ENCODE measurements at places on chromosomes 2 and 18.
A peak's percentile ranks its signal among the peaks of the same experiment; 100 is the strongest.

GRCh38 chr2:96625571-96626552 lies 12.2 kb downstream of the KANSL3 start:
- no peak overlapping the region for H3K27ac ChIP-seq
- no peak for DNase-seq
- H3K4me1 ChIP-seq = peaks cover 6% of the 10 kb centered on the region
- H3K4me3 ChIP-seq = no peak overlapping the region

GRCh38 chr18:6401687-6402086 lies 13.0 kb downstream of the L3MBTL4 start:
- H3K36me3 ChIP-seq = no peaks in the 10 kb centered on the region
- H3K27me3 ChIP-seq = no peaks in the 10 kb centered on the region
- H3K4me3 ChIP-seq = no peak overlapping the region
- no peak for DNase-seq
- H3K27ac ChIP-seq = no peak overlapping the region

DNA sequence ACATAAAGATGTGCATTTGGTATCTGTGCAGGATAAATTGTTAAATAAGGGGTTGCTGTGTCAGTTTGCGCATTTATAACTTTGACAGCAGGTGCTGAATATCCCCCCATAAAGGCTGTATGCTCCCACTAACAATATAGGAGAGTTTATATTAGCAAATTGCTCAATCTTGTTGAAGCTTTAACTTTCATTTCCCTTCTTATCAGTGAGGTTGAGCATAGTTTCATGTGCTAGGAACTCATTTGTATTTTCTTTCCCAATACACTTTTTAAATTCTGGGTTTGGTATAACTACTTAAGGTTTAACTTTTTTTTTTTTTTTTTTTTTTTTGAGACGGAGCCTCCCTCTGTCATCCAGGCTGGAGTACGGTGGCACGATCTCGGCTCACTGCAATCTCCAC lies 89.0 kb downstream of the FAM117B start:
- no peak overlapping the region for H3K27ac ChIP-seq
- no peaks in the 10 kb centered on the region for H3K27me3 ChIP-seq
- H3K4me3 ChIP-seq = no peak overlapping the region
- no peak for DNase-seq

DNA sequence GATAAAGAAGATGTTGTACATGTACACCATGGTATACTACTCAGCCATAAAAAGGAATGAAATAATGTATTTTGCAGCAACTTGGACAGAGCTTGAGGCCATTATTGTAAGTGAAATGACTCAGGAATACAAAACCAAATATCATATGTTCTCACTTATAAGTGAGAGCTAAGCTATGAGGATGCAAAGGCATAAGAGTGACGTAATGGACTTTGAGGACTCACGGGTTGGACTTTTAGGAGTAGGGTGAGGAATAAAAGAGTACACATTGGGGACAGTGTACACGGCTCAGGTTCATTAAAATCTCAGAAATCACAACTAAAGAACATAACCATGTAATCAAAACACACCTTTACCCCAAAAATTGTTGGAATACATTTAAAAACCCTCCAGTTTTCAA lies 206.4 kb downstream of the RIT2 start:
- H3K4me1 ChIP-seq = no peaks in the 10 kb centered on the region
- H3K27me3 ChIP-seq = no peaks in the 10 kb centered on the region

GRCh38 chr18:23722646-23723045 lies 33.4 kb downstream of the LAMA3 start:
- no peak overlapping the region for H3K4me3 ChIP-seq
- H3K36me3 ChIP-seq = no peaks in the 10 kb centered on the region
- H3K27ac ChIP-seq = no peak overlapping the region
- no peaks in the 10 kb centered on the region for H3K4me1 ChIP-seq
- peaks cover 44% of the 10 kb centered on the region for H3K27me3 ChIP-seq
- no peak for DNase-seq

GRCh38 chr2:130824492-130825061 lies 12.1 kb upstream of the ARHGEF4 start:
- H3K27ac ChIP-seq = peak overlapping the region; percentile 88
- peaks cover 76% of the 10 kb centered on the region for H3K27me3 ChIP-seq
- peak; percentile 79 for DNase-seq

DNA sequence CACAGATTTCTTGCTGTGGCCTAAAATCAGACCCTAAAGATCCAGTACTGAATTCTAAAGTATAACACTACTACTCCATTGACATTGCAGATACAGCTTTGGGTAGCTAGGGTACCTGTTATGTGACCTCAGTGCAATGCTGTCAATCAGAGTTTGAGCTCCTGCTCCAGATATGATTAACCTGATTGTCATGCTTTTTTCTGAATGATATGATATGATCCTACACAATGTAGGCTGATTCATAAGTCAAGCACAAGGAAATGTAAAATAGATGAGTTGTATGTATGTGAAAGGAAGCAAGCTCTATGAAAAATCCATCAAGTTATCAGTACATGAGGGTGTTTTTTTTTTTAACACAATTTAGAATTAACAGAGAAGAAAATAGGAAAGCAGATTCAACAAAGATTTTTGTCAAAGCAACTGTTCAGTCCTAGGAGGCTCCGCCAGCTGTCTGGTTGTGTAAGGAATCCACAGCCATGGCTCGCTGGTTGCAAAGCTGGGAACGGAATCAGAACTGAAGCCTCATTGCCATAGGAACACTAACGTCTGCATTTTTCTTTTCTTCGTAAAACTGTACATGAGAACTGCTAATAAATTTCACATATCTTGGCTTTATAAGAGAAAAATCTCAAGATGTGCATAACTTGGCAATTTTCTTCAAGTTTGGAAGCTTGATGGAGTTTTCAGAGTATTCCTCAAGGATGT lies 52.9 kb downstream of the NR4A2 start:
- no peak for DNase-seq
- H3K36me3 ChIP-seq = no peaks in the 10 kb centered on the region
- no peaks in the 10 kb centered on the region for H3K4me1 ChIP-seq
- H3K27me3 ChIP-seq = no peaks in the 10 kb centered on the region
- H3K4me3 ChIP-seq = no peak overlapping the region
- H3K27ac ChIP-seq = no peak overlapping the region

DNA sequence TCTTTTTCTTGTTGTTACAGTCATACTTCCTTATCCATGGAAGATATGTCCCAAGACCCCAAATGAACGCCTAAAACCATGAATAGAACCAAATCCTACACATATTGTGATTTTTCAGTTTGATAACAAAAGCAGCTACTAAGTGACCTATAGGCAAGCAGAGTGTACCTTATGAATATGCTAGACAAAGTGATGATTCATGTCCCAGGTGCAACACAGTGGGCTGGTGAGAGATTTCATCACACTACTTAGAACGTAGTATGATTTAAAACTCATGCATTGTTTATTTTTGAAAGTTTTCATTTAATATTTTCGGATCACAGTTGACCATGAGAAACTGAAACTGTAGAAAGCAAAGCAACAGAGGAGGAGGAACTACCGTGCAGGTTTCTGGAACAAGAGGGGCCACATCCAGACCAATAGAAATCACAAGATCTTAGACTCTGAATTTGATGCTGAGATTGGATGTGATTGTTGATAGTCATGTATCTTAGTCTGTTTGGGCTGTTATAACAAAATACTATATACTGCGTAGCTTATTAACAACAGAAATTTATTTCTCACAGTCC lies 470.8 kb upstream of the VRK2 start:
- H3K27ac ChIP-seq = no peak overlapping the region
- no peaks in the 10 kb centered on the region for H3K27me3 ChIP-seq
- no peak for DNase-seq
- no peaks in the 10 kb centered on the region for H3K4me1 ChIP-seq
- no peaks in the 10 kb centered on the region for H3K36me3 ChIP-seq
- no peak overlapping the region for H3K4me3 ChIP-seq

- H3K27ac ChIP-seq = no peak overlapping the region
- no peak overlapping the region for H3K4me3 ChIP-seq
- no peak for DNase-seq
- H3K27me3 ChIP-seq = peaks cover 25% of the 10 kb centered on the region
- peaks cover 12% of the 10 kb centered on the region for H3K4me1 ChIP-seq
Measured at GRCh38 chr2:68889500-68889899, 18.3 kb upstream of the BMP10 start.

- no peak for DNase-seq
- no peak overlapping the region for H3K27ac ChIP-seq
- peaks cover 8% of the 10 kb centered on the region for H3K4me1 ChIP-seq
- no peaks in the 10 kb centered on the region for H3K36me3 ChIP-seq
- H3K27me3 ChIP-seq = peaks cover 59% of the 10 kb centered on the region
Measured at GRCh38 chr2:212536817-212537725, 1.5 kb downstream of the ERBB4 start.

DNA sequence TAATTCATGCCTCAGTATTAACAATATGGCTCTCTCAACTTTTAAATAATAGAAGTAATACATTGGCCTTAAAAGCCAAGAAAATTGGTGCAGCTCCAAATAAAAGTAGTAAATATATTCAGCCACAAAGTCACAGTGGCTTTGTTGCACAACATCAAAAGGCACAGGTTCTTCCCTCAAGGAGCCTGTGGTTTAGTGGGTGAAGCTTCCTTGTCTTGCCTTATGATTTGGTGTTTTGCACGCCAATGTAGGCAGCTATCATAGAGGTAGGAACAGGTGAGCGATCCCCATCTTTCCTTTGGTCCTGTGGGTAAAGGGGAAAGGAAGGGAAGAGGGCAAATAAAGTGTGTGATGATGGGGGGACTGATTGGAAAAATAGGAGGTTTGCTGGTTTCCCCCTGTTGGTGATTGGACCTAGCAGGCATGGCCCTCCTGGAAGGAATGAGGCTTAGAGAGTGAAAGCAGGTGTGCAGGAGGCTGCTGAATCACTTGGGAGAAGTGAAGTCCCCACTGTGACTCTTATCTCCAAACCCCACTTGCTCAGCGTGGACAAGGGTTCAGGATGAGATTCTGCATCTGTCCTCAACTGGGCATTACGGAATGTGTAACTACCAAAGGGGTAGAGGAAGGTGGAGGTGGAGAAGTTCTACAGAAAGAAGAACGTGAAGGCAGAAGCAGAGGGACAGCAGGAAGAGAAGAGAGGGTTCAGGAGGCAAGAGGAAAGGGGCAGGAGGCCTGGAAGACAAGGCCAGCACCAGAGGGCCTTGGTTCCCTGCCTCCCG lies 20.1 kb upstream of the TNP1 start:
- H3K27me3 ChIP-seq = peaks cover 15% of the 10 kb centered on the region
- peaks cover 18% of the 10 kb centered on the region for H3K36me3 ChIP-seq
- no peak for DNase-seq
- H3K4me3 ChIP-seq = peak overlapping the region; percentile 51
- peak overlapping the region; percentile 26 for H3K27ac ChIP-seq
- peaks cover 43% of the 10 kb centered on the region for H3K4me1 ChIP-seq

DNA sequence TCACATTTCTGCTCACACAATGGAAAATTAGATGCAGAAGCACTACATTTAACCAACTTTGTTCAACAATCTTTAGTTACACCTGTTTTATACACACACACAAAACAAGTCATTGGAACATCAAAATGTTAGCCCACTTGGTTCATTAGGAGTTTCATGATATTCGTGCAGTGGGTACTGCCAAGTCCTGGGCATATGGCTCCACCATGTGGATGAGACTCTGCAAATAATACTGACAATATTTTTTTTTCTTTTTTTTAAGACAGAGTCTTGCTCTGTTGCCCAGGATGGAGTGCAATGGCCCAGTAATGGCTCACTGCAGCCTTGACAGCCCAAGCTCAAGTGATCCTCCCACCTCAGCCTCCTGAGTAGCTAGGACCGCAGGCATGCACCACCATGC lies 34.5 kb upstream of the GRB14 start:
- no peaks in the 10 kb centered on the region for H3K27me3 ChIP-seq
- no peak overlapping the region for H3K27ac ChIP-seq
- H3K4me3 ChIP-seq = no peak overlapping the region
- no peaks in the 10 kb centered on the region for H3K4me1 ChIP-seq
- no peaks in the 10 kb centered on the region for H3K36me3 ChIP-seq

DNA sequence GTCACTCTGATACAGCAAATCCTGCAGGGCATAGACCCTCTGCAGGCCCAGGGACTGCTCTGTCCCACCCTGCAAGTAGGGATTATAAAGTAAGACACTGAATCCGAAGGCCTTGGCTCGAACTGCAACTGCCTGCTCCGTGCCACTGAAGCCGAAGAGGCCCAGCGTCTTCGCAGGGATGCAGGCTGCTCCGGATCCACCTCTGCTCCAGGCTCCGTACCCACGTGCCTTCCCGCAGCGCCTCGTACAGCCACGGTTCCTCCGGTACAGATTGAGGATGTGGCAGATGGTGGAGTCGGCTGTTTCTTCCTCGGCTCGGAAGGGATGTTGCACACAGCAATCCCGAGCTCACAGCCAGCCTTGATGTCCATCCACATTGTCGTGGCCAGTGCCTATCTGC lies 160.4 kb upstream of the LHCGR start:
- no peak overlapping the region for H3K27ac ChIP-seq
- H3K4me1 ChIP-seq = no peaks in the 10 kb centered on the region
- H3K27me3 ChIP-seq = no peaks in the 10 kb centered on the region
- H3K36me3 ChIP-seq = no peaks in the 10 kb centered on the region

DNA sequence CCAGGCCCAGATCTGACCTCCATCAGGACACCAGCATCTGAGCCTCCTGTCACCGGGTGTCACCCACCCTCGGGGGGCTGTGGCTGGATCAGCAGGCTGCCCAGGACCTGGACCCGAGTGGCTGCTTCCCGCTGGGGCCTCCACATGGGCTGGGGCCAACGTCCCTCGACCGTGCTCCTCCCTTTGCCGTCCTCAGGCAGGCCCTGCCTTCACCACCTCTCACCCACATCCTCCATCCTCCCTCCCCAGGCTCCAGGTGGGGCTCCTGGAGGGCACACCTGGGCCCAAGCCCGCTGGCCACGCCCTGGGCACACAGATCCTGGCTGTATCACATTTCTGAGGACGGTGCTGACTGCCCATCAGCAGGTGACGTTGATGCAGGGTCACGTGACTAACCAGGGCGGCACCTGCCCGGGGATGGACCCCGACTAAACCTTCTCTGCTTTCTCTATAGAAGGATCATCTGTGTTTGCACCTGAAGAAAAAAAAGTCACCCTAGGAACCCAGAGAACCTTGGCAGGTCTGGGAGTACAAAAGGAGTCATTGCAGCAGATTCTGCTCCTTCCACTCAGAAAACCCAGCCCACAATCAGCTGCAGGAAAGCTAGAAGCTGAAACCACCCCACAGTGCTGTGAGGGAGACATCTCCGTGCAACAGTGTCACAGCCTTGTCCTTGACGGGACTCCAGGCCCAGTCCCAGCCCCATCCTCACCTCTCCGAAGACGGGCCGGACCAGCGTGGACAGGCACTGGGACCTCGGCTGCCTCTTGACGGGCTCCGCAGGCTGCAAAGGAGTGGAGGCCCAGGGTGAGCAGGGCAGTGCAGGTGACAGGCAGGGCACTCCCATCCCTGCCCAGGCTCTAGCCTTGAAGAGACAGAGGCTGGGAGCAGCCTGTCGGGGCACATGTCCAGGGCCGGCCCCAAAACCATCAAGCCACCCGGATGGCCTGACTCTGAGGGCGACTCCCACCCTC lies 11.2 kb downstream of the STK25 start:
- no peaks in the 10 kb centered on the region for H3K4me1 ChIP-seq
- no peak for DNase-seq
- no peak overlapping the region for H3K27ac ChIP-seq
- H3K27me3 ChIP-seq = no peaks in the 10 kb centered on the region
- H3K36me3 ChIP-seq = peaks cover 8% of the 10 kb centered on the region

- H3K4me3 ChIP-seq = no peak overlapping the region
- no peaks in the 10 kb centered on the region for H3K4me1 ChIP-seq
- H3K27me3 ChIP-seq = no peaks in the 10 kb centered on the region
- H3K36me3 ChIP-seq = peaks cover 64% of the 10 kb centered on the region
- DNase-seq = no peak
Measured at GRCh38 chr2:86118130-86118529, 12.1 kb downstream of the PTCD3 start.

- H3K4me3 ChIP-seq = no peak overlapping the region
- H3K27me3 ChIP-seq = no peaks in the 10 kb centered on the region
- no peak for DNase-seq
- H3K36me3 ChIP-seq = peaks cover 11% of the 10 kb centered on the region
- H3K4me1 ChIP-seq = peaks cover 26% of the 10 kb centered on the region
Measured at GRCh38 chr2:158477202-158477601, 20.4 kb downstream of the PKP4 start.

All from activated naive CD4-positive, alpha-beta T cell treated with anti-CD3 and anti-CD28 coated beads, Interleukin-2, amount 10 ng/mL, durations not matched to agents 7 days and 5 days (primary cell).